Activated CD4-positive, alpha-beta T cell treated with anti-CD3 and anti-CD28 coated beads for 1 hour (primary cell): ENCODE measurements at places on chromosomes 11 and 22.

- no peak for DNase-seq
Observed at GRCh38 chr11:81487109-81487508, 1246.6 kb downstream of the FAM181B start.

DNA sequence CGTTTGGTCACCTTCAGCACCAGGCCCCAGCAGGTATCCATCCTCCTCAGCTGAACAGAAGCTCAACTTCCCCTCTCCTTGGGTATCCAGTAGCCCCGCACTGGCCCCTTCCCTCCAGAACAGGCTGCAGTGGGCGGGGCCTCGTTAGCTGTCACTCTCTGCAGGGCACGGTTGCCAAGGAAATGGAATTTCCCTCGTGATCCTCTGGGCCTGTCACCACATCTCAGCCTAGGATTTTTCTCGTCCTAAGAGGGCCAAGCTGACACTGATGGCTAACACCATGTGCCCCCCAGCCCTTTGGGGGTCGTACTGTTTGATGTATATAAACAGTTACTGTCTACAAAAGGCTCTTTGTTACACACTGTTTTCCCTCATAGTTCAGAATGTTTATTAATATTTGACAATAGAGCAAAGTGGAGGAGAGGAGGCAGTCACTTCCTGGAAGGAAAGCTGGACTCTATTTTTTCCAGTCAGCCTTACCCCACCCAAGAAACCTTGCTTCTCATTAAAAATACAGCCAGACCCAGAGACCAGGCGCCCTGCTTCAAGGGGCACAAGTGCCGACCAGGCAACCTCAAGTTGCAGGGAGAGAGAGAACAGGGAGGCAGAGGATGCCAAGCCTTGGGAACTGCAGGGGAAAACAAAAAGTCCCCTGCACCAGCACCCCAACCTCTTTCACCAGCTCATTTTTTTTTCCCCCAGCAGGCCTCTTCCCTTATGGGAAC is 44.5 kb downstream of the FEZ1 start:
- no peak for DNase-seq

GRCh38 chr11:118607401-118608359 is at the start of gene PHLDB1:
Gene PHLDB1 (plus strand): TSS chr11:118607615. CDS start chr11:118613837, 6,222 bp downstream.
- peak; percentile 32 for DNase-seq

- DNase-seq, result no peak
Observed at GRCh38 chr22:16586991-16587390, 5.6 kb downstream of the CCT8L2 start.

- DNase-seq, result no peak
Observed at GRCh38 chr22:38942702-38943101, 14.7 kb upstream of the APOBEC3A start.

DNA sequence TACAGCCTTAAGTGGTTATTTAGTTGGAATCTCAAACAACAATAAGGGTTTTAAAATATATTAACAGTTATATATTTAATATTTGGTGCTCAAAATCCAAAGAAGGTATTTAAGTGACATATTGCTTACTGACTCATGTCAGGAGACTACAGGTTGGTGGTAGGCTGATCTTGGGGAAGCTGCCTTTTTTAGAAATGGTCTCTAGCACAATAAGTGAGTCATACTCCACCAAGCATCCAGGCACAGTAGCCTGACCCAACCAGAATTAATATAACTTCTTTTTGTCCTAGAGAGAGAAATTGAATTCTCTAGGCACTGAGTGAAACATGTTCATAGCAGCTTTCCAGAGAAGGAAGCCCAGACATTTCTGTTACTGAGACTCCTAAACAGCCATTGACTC is 868.5 kb upstream of the TENM4 start:
- DNase-seq, result no peak

- DNase-seq, result no peak
Observed at GRCh38 chr11:23732026-23732425, 764.8 kb upstream of the LUZP2 start.

- no peak for DNase-seq
Observed at GRCh38 chr11:121138259-121138658, 37.2 kb downstream of the TECTA start.

DNA sequence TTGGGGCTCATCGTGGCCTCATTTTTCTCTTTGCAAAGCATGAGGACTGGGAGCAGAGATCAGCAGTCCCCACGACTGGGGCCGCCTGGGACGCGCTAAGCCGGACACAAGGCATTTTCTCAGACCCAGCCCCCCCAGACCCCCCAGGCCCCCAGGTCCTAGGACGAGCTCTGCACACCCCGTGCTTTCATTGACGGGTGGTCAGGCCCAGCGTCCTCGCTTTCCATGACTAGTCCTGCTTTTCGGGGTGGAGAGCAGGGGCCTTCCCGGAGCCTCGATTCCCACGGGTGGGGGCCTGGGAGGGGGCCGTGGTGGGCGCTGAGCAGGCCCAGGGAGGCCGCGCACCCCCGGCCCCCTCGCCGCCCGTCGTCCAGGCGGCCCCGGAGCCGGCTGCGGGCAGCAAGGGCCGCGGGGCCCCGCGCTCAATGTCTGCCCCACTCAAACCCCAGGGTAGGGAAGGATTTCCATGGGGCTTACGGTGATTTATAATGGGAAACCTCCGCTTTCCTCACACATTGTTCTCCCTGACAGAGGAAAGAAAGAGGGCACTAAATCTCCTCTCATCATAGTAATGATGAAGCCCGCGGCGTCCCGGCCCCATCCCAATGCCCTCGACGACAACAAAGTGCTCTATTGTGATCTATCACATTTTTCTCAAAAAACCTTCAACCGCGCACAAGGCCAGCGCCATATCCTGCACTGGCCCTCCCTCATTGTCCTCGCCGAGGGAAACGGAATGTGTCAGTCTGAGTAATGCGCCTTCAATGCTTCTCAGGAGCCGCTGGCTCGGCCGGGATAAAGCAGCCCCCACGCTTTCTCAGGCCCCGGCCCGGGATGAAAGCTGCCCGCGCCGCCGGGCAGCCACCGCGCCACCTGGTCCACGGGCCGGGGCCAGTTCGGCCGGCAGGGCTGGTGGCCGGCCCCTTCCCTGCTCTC is 10.4 kb upstream of the LINC01488 start:
- DNase-seq, result no peak

DNA sequence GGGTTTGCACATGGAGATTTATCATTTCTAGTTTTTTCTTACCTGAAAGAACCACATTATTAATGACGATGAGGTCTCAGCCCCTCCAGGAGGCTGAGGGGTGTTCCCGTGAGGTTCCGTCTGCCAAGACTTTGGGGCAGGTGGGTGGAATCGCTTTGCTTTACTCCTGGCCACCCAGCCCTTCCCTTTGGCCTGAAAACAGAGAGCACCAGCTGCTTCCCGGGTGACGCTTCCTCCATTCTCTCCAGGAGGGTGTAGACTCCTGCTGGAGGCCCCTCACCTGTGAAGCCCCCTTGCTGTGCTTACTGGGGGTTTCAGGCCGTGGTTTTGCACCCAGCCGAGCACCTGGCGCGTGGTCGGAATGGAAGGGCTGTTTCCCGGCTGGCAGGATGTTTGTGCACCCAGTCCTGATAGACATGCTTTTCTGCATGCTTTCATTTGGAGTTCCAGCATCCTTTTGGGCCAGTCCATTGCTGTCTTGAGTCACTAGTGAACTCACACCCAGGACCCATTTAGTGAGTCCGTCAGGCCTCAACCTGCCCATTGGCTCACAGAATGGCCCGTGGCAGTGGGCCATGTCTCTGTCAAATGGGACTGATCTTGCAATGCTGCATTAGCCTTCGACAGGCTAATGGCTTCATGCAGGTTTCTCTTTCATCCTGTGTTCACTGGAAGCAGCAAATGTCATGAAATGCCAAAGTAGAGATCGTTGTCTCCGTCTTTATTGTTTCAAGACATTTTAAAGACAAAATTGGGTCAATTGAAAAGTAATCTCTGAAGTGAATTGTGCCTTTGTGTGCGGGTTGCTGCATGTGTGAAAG is 360.8 kb downstream of the TBC1D22A start:
- DNase-seq, result no peak

DNA sequence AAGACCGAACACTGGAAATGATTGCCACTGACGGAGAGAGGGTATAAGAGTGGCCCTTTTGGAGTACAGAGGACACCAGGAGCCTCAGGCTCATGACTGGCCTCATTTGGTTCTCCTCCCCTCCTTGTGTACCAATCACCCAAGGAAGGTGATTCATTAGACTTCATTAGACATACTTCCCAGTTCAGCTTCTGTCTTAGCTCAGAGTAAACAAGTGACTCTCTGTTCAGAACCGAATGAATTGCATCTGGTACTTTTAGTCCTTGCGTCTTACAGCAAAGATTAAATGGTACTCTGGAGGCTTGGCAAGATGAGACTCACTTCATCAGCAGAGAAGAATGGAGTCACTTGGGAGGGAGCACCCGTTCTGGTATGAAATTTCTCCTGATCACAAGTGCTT is 75.2 kb downstream of the ZNRF3 start:
- DNase-seq, result no peak

GRCh38 chr11:102139081-102139498 is 28.8 kb downstream of the YAP1 start:
- DNase-seq, result no peak

- DNase-seq, result peak; percentile 4
Observed at GRCh38 chr11:120134106-120134930, 3.6 kb downstream of the TRIM29 start.

DNA sequence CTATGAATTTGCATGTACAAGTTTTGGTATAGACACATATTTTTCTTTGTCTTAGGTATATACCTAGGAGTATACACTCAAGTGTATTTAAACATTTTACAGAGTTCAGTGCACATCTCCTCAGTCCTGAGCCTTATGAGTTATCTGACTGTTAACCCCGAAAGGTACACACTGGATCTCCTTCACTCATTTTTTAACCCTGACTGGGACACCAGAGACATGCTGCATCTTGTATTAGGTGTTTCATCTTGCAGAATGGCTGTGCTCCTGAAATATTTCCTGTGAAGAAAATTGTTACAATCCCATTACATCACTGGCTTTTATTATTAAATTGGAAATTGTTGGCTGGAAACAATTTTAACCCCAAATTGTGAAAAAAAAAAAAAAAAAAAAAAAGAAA is 15.3 kb downstream of the PARVA start:
- no peak for DNase-seq

- DNase-seq, result no peak
Observed at GRCh38 chr22:31126128-31126868, 3.5 kb downstream of the INPP5J start.

- no peak for DNase-seq
Observed at GRCh38 chr11:28353991-28354390, 245.8 kb downstream of the METTL15 start.

DNA sequence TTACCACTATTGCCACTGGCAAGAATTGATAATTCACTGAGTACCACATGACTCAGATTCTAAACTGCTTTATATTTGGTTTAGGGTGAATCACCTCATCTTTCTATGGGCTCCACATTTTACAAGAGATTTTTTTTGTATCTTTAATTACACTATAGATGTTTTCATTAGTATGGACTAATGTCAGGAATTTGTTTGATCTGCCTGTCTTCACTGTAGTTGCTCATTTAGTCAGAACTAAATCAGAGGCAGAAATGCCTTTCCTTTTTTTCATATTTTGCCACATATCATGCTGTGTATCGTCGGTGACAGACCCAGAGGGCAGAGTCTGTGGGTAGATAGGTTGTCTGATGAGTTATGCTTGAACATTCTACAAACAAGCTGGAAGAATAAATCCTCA is 524.1 kb downstream of the METTL15 start:
- no peak for DNase-seq

GRCh38 chr11:100827934-100828661 is 141.0 kb downstream of the ARHGAP42 start:
- DNase-seq, result no peak
